AG04450 (cell line): ENCODE measurements at places on chromosomes 2 and 18.

GRCh38 chr2:119599384-119599783, 55.1 kb downstream of the CFAP221 start:
- DNase-seq = no peak

- no peak for DNase-seq
Measured at GRCh38 chr2:233147829-233148167, 87.7 kb downstream of the INPP5D start.

DNA sequence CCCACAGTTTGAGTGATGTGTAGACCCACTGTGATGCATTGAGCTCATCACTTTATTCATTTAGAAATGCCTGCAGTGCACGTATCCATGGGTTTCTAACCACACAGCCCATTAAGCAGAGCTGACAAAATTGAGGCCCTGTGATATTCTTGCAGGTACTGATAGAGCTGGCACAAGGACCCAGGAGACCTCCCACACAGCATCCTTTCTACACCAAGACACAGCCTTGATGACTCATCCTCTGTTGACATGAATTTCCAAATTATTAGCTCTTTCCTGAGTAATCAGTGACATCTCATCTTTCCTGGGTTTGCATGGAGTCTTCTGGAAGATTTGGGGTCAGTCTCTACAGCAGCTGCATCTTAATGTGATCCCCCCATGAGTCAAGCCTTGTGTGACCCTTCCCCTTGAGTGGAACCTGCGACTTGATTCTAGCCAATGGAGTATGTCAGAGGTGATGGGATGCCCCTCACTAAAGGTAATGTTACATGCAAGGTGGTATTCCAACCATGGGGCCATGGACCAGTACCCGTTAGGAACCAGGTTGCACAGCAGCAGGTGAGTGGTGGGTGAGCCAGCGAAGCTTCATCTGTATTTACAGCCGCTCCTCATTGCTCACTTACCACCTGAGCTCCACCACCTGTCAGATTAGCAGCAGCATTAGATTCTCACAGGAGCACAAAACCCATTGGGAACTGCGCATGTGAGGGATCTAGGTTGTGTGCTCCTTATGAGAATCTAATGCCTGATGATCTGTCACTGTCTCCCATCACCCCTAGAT, 181.1 kb upstream of the ARL4C start:
- DNase-seq = no peak

DNA sequence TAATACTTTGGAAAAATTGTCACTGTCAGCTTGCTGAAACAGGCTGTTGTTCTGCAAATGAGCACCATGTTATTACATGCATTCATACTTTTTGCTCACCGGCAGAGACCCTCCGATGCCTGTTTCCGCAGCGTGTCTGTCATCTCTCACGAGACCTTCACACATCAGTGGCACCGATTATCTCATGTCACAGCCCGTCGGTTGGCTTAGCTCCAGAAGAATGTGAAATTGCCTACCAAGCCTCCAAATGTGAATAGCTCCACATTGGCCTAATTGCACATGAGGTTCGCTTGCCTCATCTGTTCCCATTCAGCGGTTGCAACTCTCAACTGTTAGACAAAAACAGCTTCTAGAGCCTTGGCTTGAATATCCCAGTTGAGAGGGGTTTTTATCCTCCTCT, 233.0 kb downstream of the ACTR3 start:
- no peak for DNase-seq

DNA sequence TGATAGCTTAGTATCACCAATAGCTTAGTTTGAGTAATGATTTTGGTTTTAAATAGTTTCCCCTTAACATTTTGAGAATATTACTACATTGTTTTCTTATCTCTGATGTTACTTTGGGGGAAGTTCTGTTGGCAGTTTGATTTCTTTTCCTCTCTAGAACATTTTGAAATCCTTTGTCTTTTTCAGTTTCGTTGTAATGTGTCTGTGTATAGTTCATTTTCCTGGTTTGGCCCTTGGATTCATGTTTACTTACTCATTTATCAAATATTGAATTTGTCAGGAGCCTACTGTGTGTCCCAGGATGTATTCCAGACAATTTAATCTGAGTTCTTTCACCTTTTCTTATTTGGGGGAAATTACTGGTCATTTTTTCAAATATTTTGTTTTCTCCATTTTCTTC, 16.7 kb downstream of the ANKRD12 start:
- DNase-seq = no peak

- DNase-seq = no peak
Measured at GRCh38 chr18:75208836-75209128, 157 bp downstream of the PTGR3 start.

GRCh38 chr18:13269521-13270011, 51.0 kb downstream of the LDLRAD4 start:
- no peak for DNase-seq

DNA sequence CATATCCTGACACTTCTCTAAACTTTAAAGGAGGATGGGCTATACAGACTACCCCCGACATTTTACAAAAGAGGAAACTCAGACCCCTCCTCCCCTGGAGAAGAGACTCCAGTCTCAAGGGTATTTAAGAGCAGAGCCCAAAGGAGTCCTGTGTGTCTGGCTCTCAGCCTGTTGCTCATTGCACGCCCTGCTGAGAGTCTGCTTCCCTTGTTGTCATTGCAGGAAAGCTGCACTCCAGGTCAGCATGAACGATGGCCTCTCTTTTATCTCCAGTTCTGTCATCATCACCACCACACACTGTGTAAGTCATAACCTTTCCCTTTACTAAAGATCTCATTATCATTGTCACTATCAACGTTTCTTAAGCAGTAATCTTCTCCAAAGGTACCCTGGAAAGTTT, 111.4 kb downstream of the ANTXR1 start:
- DNase-seq = no peak

GRCh38 chr2:16373341-16373740, 292.3 kb downstream of the CYRIA start:
- no peak for DNase-seq

DNA sequence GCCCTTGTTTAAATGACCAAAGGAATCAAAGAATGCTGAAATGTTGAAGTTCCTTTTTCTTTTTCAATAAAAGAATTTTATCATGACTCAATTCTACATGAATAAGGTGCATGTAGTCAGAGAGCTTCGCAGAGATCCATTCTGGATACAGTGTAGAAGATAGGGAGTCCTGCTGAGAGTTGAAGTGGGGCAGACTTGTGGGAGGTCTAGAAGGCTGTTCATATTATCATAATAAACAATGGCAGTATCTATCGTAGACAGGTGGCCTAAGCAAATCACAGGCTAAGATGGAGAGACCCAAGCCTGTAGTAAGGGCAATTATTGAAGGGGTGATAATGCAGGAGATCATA, 1322.0 kb upstream of the CELF4 start:
- no peak for DNase-seq

GRCh38 chr2:89842180-89842908, 1150.9 kb downstream of the RPIA start:
- no peak for DNase-seq

DNA sequence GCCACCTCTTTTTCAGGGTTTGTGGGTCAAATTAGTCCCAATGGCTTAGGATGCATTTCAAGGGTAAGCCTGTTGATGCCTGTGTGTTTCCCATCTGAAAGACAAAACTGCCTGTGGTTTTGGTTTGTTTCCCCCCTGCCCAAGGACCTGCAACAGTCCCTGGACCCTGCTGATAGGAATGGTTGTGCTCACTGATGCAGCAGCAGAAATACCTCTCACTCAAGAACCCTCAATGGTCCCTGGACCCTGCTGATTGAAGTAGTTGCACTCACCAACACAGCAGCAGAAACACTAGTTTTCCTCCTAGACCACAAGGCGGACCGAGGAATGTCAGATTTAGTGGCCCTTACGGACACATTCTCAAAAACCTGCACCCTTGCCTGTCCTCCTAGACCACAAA, 386.9 kb downstream of the NUP35 start:
- DNase-seq = no peak

- no peak for DNase-seq
Measured at GRCh38 chr18:50074404-50074803, 120.5 kb downstream of the MYO5B start.

DNA sequence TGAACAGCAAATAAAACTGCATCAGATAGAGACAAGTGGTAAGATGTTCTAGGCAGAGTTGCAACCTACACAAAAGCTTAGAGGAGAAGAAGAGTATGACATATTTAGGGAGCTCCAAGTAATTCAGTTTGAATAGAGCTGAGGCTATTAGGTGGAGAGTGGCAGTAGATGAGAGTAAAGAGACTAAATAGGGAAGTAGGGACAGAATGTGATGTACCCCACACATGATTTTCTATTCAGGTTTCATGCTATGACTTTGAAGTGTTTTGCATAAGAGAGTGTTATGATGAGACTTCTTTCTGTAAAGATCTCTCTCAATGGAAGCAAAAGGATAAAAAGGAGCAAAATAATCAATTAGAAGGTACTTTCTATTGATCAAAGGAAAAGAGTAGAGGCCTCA, 206.8 kb upstream of the ERBB4 start:
- no peak for DNase-seq

DNA sequence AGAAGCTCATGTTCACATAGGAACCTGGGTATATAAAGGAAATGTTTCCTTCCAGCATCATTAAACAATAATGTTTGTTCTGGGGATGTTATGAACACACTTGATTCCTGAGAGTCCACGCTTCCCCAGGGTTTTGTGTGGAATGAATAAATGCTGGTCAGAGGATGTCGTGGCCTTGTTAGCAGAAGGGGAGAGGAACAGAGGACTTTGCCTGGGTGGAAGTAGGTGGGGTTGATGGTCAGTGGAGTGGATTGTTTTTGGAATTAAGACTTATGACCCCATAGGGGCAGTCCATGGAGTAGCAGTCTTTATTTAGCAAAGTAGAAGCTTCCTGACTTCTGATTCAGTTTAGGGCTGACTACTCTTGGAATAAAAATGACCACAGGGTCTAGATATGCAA, 139.6 kb downstream of the MYO1B start:
- DNase-seq = no peak

DNA sequence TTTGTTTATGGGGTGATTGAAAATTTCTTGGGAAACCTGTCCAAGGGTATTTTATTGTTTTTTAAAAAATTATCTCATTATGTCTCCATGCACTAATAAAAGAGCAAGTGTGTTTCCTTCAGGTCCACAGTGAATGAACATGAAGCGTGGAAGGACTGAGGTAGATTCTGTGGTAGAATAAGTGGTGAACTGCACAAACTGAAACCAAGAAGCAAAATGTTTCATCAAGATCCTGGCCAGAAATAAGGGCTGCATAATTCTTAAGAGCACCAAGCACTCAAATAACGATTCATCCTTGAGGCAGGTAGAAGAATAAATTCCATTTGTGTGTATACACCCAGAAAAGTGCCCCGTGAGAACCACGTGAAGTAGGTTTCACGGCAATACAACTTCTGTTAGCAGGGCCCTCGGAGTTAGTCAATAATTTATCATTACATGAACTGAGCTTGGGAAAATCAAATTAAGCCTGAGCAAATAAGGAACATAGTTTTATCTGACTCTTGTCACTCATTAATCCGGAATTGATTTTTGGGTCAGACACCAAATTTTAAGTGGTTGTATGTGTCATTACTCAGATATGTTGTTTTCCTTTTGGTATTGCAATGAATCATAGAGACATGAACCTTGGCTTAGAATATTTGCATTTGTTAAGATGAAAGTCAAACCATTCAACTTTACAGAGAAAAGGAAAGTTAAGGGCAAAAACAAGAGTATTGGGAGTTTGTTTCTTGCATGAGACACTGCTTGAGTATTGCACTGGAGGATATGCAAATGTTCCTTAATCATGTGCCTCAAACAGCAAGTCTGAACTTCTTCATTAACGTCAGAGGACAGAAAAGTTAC, 472.6 kb upstream of the NETO1 start:
- no peak for DNase-seq

DNA sequence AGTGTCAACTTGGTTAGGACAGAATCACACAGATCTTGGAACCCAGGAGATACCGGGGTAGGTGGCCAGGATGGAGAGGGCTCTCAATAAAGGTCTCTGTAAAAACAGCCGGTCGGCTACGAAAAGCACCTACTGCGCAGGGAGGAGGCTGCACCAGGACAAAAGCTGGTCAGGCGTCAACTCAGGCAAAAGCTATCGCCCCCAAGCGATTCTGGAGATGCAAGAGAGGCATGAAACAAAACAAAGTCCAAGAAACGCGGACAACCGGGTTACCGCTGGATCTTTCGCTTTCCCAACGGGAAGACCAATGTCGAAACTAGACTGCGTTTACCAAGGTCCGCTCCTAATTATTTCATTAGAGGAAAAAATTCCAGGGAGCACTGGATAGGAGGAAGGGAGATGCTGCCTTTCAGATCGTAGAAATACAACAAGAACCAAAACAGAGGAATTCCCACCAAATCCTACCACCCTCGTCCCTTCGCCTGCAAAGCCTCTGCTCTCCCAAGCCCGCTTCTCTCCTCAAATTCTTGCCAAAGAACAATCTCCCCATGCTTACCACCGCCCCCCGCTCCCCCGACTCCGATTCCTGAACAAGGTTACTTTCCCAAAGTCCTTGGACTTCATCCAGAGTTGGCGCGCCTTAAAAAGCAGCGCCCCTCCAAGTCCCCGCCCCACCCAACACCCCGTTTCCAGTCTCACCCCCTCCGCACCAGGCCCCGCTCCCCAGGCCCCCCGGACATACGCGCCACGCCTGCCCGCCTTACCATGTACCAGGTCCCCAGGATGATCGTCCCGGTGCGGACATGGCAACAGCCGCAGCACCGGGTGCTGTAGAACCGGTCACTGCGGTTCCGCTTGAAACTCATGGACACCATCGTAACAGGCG, 539 bp downstream of the LAPTM4A start:
- no peak for DNase-seq

- no peak for DNase-seq
Measured at GRCh38 chr2:38073211-38074057, 2.5 kb downstream of the CYP1B1 start.

GRCh38 chr2:186980787-186981550, 132.0 kb upstream of the ZSWIM2 start:
- DNase-seq = no peak

GRCh38 chr18:34023471-34023870, 201.2 kb downstream of the NOL4 start:
- DNase-seq = no peak

- DNase-seq = no peak
Measured at GRCh38 chr2:103656558-103656957, 894.7 kb downstream of the TMEM182 start.

DNA sequence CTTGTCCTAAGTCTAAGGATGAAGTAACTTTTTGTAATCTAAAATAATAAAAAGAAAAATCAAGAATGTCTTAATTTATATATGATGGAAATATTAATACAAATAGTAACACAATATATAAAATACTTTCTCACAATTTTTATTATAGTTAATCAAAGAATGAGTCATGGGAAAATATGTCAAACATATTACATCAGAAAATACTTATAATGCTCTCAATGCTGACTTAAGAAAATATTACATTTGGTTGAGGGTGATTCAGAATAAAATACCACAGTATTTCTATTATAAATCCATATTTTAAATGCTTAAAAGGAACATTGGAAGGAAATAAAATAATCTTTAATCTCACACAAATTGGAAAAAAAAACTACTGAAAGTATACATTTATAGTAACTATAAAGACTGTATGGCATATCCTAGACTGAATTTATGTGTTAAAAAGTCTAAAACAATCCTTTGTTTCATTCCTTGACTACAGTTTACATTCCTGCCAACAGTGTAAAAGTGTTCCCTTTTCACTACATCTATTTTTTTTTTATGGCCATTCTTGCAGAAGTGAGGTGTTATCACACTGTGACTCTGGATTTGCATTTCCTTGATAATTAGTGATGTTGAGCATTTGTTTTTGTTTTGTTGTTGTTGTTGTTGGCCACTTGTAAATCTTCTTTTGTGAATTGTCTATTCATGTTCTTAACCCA, 1573.5 kb upstream of the ACVR2A start:
- DNase-seq = no peak
